ENCODE measurements at places on chromosomes 11 and 22.

DNA sequence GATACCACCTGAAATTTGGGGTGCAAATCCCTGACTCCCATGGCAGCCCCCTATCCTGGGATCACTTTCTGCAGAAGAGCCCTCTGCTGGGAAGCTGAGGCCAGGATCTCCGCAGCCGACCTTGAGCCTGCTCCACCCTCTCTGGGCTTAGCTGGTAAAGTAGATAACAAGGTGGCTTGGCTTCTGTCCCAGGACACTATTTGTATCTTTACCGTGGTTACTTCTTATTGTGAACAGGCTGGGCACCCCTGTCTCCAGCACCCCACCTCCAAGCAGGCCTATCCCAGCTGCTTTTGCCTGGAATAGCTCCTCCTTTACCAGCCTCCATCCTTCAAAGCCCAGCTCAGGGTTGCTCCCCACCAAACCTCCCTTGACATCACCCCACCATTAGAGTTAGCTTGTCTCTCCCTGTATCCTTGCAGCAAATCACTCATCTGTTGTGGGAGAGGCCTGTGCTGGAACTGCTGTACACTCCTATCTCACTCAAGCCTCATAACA is 35.2 kb upstream of the P2RY2 start:
- no peak for DNase-seq

DNA sequence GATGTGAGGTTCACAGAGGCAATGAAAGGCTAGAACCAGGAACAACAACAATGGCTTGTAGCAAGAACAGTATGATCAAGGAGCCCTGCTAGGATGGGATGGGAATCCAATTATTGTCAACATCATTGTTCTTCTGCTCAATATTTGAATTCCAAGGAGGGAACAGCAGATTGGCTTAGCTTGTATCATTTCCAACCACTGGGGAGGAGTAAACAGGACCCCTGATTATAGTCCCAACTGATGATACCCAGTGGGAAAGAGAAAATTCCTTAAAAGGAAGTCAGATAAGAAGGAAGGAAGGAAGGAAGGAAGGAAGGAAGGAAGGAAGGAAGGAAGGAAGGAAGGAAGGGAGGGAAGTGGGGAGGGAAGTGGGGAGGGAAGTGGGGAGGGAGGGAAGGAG is 69.5 kb upstream of the ZC3H12C start:
- no peak for DNase-seq

DNA sequence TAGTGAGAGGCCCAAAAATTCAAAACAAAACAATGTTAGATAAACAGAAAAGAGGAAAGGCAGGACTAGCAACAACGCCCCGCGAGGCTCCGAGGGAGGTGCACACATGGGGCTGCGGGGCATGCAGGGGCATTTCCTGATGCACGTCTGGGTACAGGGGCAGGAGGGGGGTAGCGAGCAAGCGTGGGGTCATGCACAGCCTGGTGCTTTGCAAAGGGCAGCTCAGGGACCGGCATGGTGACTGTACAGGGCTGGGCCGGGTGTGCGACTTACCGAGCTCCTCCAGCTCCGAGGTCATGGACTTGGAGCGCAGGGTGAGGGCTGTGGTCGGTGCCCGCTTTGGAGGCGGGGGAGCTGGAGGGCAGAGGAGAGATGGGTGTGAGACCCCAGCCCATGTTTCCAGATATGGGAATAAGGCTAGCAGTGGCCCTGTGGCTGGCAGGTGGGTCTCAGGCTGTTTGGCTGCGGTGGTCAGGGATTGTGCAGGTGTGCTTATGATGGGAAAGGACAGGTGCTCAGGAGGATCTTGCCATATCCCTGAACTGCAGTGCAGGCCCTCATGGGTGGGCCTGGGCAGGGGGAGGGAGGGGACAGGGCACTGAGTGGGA is 103.7 kb downstream of the CTTN start:
- peak; percentile 61 for DNase-seq

GRCh38 chr11:8008212-8008611 is 21.1 kb downstream of the EIF3F start:
- DNase-seq, result no peak

DNA sequence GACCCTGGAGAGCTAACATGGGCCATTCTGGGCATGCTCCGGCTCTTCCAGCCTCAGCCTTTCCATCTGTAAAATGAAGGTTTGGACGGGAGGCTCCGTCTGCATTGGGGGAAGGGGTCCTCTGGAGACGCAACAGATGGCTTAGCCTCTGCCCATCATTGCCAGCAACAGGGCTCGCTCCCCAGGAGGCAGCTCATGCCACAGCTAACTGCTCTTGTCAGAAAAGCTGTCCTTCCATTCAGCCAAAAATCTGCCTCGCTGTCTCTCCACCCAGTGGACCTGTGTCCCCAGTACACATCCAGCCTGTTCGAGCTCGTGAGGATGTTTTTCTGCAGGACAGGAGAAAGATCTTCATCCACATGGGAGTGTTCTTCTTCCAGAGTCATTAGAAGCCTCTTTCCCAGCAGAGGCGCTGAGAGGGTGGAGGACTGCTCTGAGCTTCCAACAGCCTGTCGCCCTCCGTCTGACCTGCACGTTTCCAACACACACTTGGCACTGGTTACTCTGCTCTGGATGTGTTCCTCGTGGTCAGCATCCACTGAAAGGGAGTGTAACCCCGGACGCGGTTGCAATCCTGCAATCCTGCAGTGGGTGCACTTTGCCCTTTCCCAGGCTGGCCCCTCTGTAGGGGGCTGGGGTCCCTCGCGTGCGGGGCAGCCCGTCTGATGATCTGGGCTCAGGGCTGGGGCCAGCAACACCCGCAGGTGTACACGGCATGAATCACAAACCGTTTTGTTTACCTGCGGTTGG is 1340.9 kb downstream of the TBC1D22A start:
- DNase-seq, result no peak

DNA sequence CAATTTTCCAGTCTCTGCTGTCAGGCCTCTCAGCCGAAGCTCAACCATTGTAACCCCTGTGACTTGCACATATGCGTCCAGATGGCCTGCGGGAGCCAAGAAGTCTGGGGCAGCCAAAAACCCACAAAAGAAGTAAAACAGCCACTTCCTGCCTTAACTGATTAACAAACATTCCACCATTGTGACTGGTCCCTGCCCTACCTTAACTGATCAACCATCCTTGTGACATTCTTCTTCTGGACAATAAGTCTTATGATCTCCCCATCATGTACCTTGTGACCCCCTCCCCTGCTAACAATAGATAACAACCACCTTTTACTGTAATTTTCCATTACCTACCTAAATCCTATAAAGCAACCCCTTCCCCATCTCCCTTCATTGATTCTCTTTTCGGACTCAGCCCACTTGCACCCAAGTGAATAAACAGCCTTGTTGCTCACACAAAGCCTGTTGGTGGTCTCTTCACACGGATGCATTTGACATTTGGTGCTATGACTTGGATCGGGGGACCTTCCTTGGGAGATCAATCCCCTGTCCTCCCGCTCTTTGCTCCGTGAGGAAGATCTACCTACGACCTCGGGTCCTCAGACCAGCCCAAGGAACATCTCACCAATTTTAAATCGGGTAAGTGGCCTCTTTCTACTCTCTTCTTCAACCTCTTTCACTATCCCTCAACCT is 1.3 kb upstream of the NDUFC2 start:
- DNase-seq, result no peak

GRCh38 chr11:20110908-20111669 is 49.2 kb downstream of the DBX1 start:
- no peak for DNase-seq

GRCh38 chr11:33021937-33022336 is 6.3 kb downstream of the DEPDC7 start:
- DNase-seq, result no peak

GRCh38 chr22:46054091-46055073 is 77.4 kb upstream of the WNT7B start:
- peak; percentile 91 for DNase-seq

GRCh38 chr22:26669060-26669481 is 11.7 kb downstream of the MIAT start:
- DNase-seq, result no peak

DNA sequence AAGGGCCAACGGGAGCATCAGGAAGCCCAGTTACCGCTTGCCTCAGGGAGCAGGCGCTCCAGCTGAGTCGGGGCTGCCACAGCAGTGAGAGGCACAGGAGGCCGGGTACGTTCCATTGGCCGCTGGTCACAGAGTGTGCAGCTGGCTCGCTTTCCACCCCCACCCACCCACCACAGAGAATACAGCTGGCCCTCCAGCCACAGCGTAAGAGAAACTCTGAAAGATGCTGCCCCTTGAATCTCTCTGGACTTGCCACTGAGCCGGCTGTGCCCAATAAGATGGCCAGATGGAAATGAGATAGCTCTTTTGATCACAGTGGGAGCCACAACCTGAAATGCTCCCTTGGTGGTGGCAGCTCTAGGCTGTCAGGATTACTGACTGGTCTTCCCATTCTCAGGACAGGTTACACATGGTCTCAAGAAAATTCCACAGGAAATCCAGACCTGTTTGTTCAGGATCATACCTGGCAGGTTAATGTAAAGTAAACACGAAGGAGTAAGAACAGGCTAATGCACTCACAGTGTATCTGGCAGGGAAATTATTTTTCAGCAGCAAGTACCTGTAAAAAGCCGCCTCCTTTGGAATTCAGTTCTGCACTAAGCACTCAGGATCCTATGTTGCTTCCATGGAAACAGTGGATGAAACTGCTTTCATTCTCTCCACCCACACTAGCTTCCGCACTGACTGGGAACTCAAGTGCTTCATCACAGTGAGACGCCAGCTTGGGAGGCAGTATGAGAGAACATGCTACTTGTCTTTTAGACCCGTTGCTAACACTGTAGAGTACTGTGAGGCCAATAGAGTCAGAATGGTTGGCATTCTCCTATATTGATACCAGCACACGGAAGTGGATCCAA is 16.5 kb downstream of the SIAE start:
- no peak for DNase-seq

- no peak for DNase-seq
These were observed 172.0 kb upstream of the NTM start for GRCh38 chr11:131198161-131199014.

DNA sequence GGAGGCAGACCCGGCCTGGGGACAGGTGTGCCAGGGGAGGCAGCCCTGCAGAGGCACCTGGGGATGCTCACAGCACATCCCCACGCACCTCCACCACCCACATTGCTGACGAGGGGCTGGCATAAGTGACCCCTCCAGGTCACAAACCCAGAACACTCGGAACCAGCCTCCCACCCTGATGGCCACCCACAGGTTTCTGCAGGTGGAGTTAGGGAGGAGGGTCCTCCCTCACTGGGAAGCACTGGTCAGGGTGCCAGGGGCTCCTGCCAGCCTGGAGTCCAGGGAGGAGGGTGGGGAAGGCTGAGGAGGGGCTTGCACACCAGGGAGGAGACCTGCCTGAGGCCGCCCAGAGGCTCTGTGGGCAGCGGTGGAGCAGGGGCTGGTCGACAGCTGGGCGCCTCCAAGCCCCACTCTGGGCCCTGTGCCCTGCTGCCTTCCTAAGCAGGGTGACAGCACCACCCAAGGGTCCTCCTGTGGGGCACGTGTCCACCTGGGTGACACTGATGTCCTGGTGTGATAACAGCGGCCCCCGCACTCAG is 51.0 kb upstream of the CARS1 start:
- DNase-seq, result peak; percentile 61

GRCh38 chr11:68414496-68415221 is 45.9 kb upstream of the PPP6R3 start:
- peak; percentile 42 for DNase-seq

GRCh38 chr11:116061322-116061721 is 557.1 kb upstream of the CADM1 start:
- DNase-seq, result no peak

GRCh38 chr11:71245601-71246391 is 6.6 kb downstream of the SHANK2 start:
- no peak for DNase-seq

- DNase-seq, result no peak
These were observed 5.7 kb upstream of the SULT4A1 start for GRCh38 chr22:43867839-43868635.

- no peak for DNase-seq
These were observed 590 bp upstream of the TSPO start for GRCh38 chr22:43150731-43151206.

DNA sequence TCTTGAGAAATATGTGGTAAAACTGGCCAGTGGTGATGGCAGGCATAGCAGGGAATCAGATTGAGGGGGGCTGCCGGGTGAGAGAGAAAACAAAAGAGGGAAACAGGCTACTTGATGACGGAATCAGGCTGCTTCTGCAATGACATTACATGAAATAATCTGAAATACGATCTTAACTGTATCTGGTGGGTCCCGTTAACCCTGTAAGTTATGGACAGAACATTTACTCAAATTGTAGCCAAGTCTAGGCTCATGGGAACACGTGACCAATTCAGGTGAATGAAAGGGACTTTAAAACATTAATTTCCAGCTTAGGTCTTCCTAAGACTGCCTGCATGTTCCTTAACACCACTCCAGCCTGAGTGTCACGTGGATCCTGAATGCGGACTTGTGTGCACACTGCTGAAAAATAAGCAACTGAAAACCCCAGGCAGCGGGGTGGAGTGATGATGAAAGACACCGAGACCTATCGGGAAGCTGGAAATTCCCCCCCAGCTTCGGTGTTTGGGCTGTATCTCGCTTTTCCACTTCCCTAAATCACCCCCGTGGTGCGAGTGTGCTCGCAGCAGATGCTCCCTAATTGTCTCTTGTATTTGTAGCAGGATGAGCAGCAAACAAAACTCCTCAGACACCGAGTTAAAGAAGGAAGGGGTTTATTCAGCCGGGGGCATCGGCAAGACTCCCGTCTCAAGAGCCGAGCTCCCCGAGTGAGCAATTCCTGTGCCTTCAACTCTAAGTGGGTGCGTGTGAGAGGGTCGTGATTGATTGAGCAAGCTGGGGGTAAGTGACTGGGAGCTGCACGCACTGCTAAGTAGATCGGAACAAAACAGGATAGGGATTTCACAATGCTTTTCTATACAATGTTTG is 145.0 kb upstream of the GRK3 start:
- no peak for DNase-seq

DNA sequence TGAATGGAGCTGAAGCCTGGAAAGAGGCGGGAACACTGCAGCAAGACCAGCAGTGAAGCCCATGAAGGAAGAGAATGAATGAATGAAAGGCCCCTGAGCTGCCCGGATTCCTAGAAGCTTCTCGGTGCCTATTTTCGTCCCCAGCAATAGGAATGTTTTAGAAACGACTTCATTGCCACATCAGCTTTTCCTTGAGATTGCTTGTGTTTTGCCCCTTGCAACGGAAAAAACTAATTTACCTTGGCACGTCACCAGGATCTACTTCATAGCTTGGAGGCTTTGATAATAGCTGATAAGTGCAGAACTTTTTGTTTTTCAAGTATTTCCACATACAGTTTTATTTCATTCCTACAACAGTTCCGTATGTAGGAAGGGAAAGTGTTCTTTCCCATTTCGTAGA is 248.9 kb upstream of the NARS2 start:
- DNase-seq, result no peak

DNA sequence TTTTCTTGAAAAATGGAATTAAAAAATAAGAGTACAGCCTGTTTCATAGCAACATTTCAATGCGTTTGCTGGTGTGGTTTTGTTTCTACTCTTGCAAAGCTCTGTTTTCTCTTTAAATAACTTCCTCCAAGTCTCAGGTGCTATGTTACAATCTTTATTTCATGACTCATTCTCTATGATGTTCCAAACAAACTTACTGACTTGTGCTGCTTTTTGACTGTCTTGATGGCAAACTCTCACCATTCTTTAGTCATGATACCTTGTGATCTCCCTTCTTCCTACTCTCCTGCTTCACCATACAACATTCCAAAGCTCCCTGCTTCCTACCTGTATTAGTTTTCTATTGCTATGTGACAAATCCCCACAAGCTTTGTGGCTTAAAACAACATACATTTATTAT is 166.1 kb downstream of the C11orf91 start:
- no peak for DNase-seq

- DNase-seq, result peak; percentile 59
These were observed 60.7 kb downstream of the CDKN1C start for GRCh38 chr11:2824851-2825250.

All from Right ventricle myocardium inferior (tissue), 1 donor.